ENCODE measurements at places on chromosomes 7 and 10. TPM values are rescaled to one million over a fixed set of nuclear protein-coding genes. Genes with fewer than 3 reads are reported as not detected.

Gene WDR91
- polyA plus RNA-seq, result 4.1 TPM

Gene ZCWPW1
- 4.2 TPM for polyA plus RNA-seq

Gene TSPAN14
- 22.9 TPM for polyA plus RNA-seq

- DNase-seq, result no peak
Measured at GRCh38 chr7:109282726-109283125, 713.1 kb downstream of the DNAJB9 start.

GRCh38 chr10:119750391-119751230 lies 24.8 kb downstream of the INPP5F start:
- DNase-seq, result peak; percentile 86

DNA sequence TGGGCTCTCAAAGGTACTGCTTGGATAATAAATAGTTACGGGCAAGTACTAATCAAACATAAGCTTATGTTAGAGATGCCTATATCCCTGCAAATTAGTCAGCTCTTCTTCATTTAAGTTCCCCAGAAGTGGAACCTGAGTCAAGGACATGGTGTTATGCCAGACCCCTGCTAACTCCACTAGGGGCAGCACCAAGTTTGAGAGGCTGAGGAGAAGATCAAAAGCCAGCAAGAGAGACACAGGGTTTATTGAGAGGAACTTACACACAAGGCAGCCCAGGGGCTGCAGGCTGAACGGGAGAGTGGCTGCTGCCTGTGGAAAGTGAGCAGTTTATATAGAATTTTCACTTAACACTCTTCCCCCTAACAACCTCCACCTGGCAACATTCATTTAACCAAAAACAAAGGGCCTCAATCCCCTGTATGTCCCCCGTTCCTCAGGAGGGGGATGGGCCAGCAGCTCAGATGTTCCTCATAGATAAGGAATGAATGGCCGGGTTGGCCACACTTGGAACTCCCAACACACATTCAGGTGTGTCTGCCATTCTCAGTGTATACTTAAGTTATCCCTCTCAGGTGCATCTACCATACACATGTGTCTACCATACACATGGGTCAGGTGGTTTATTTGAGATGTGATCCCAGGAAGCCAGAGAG lies 62.6 kb upstream of the GHITM start:
- peak; percentile 66 for DNase-seq

DNA sequence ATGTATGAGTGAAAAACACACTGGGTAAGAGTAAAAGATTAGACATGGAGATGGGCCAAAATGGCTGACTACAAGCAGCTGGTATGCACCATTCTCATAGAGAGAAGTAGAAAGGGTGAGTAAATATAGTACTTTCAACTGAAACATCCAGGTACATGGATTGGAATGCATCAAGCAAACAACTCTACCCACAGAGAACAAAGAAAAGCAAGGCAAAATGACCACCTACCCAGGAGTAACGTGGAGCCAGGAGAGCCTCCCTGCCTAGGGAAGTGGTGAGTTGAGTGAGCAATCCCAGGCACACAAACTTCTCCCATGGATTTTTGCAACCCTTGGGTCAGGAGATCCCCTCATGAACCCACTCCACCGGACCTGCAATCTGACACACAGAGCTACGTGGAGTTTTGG lies 212.8 kb downstream of the PTN start:
- DNase-seq, result peak; percentile 76

- peak; percentile 9 for DNase-seq
Measured at GRCh38 chr7:26612742-26613141, 251.6 kb downstream of the SKAP2 start.

GRCh38 chr10:642186-642890 lies 47.1 kb downstream of the DIP2C start:
- DNase-seq, result no peak

- DNase-seq, result peak; percentile 97
Measured at GRCh38 chr7:101165075-101165957, at the start of gene VGF. Gene VGF (minus strand): TSS chr7:101165569. CDS start chr7:101164843, 726 bp downstream.
